ENCODE measurements at places on chromosomes 16 and 17. TPM values are rescaled to one million over a fixed set of nuclear protein-coding genes. Genes with fewer than 3 reads are reported as not detected.

Gene TRIM25
- total RNA-seq, result 22.0 TPM

Gene TBC1D26
- total RNA-seq, result not detected

Gene SLC13A5
- total RNA-seq, result not detected

Gene FSCN2
- total RNA-seq, result 1.7 TPM

All from A172 (cell line).